ENCODE measurements at places on chromosomes 7 and 10.

- DNase-seq = no peak
These were observed 4.8 kb downstream of the ADCYAP1R1 start for GRCh38 chr7:31056775-31057346.

- DNase-seq = no peak
These were observed 21.6 kb downstream of the SVIL start for GRCh38 chr10:29613196-29613595.

GRCh38 chr7:51102828-51103227 lies 213.8 kb downstream of the COBL start:
- peak; percentile 25 for DNase-seq

- DNase-seq = no peak
These were observed 80.4 kb upstream of the SFMBT2 start for GRCh38 chr10:7491230-7491629.

DNA sequence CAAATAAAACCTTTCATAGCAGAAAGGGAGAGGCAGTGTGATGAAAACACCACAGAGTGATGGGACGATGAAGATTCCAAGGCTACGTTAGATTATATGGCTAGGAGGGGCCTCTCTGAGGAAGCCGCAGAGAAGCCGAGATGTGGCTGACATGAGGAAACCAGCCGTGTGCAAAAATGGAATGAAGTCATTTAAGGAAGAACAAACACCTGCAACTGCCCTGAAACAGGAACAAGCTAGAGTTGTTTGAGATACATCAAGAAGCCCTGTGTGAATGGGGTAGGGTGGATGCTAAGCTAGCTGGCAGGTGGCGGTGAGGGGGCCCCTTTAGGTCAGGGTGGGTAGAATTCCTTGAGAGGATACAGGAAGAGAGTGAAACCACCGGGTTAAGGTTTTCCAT lies 129.5 kb downstream of the KLF6 start:
- no peak for DNase-seq

- no peak for DNase-seq
These were observed 62.0 kb upstream of the IGFBP3 start for GRCh38 chr7:45982907-45983719.

GRCh38 chr7:75870557-75871161 lies 8.2 kb upstream of the RHBDD2 start:
- DNase-seq = no peak

GRCh38 chr7:66756889-66757288 lies 16.4 kb downstream of the RABGEF1 start:
- DNase-seq = no peak

Data from fibroblast of skin of right quadriceps (primary cell).